Lung microvascular endothelial cell (primary cell): ENCODE measurements at places on chromosomes 7 and 10.

DNA sequence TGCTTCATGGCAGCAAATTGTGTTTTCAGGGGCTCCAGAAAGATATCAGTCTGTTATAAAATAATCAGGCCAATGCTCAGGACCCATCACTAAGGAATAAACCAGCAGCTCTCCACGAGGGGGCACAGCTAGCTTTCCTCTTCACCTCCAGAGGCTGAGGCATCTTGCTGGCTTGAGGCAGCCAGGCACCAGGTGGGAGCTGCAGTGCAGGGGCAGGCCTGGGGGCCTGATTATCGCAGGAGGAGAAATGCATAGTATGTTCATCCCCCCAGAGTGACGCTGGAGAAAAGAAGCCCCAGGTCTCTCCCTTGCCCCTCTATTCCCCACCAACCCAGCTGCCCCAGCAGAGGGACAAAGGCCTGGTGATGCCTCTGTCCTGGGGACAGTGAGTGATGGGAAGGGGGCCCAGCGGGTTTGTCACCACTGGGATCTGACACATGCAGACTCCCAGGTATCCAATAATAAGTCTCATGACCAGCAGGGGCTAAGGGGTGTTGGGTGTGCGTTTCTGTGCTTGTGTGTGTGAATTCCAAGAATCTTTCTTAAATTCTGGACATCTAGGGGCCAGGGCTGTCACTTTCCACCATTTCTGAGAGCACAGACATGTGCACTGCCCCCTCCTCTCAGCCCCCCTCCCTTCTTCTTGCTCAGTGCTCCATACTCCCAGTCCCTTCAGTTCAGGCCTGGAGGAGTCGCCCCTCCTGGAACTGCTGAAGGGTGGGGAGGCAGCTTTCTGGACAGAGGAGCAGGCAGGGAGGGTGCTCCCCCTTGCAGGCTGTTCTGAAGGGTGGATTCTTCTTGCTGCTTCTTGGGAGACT is 128.1 kb upstream of the FAM20C start:
- peak; percentile 69 for DNase-seq

DNA sequence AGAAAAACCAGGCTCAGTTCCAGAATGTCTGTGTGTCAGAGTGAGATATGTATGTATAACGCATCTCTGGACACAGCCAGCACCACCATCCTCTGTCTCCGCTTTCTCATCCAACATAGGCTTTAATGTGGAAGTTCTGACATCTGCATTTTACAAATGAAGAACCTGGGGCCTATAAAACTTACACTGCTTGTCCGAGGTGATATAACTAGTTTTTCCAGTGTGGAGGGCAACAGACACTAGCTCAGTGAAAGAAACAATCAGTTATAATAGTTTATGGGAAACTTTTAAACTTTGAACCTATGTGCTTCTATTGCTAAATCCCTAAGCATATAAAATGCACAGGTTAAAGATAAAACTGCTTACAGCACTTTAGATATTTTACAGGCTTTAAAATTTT is 208.7 kb downstream of the CRPPA start:
- no peak for DNase-seq

- no peak for DNase-seq
Measured at GRCh38 chr10:13871776-13872175, 285.0 kb downstream of the PRPF18 start.

DNA sequence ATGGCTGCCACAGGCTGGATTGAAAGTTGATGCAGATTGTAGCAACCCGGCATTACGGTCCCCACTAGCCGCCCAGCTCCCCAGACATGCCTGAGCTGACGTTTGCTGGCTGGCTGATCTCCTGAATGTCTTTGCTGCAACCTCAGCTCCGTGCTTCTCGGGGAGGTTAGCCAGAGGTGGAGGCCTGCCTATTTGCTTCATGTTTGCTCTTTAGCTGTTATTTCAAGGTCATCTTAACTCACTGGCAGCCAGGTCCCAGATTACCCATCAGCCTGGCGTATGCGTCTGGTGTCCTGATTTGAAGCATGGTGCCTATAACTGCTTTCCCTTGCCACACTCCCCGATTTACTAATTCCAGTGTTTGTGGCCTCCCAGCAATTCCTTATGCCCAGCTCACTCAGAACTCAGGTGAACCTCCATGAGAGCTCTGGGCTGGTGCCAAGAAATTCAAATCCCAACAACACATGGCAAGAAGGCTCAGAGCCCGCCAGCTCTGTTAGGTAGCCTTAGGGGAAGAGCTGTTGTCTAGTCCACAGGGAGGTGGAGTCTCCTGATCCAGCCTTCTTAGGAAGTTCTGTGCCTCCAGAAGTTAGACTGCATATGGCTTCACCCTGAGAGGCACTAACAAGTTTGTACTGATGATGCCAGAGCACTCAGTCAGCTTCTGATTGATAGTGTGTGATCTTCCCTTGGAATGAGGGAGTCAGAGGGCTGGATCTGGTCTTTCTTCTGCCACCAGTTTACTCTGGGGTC is 69.7 kb upstream of the EXOC4 start:
- DNase-seq = no peak

DNA sequence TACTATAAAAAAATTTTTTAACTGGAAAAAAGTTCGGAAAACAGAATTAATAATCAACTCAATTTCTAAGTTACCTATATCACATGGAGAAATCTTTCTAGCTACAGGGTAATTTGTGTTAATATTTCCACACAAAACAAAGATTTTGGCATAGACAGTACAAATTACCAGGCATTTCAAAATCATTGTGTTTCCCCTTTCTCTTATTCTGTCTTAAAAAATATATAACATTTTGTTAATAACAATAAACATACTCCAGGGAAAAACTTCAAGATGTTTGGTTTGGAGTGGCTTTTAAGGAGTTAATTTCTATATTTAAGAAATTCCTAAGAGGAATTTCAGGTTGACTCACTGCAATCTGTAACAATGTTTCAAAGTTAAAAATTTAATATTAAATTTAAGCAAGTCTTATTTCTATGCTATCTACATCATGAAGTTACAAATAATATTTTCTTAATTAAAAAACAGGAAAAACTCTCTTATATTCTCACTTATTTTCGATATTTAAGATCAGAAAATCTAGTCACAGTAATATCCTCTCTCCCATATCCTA is 132.6 kb downstream of the NRBF2 start:
- no peak for DNase-seq

- peak; percentile 36 for DNase-seq
Measured at GRCh38 chr10:126087796-126088505, 191.6 kb downstream of the FANK1 start.
